Activated CD4-positive, alpha-beta memory T cell treated with anti-CD3 and anti-CD28 coated beads, Interleukin-2, amount 10 ng/mL, durations not matched to agents 7 days and 5 days (primary cell): ENCODE measurements at places on chromosomes 11 and 22. TPM values are rescaled to one million over a fixed set of nuclear protein-coding genes. Genes with fewer than 3 reads are reported as not detected.

PRR33 gene
- 0.08 TPM for total RNA-seq

- no peak for DNase-seq
Observed at GRCh38 chr11:34926101-34926830, 9.8 kb downstream of the PDHX start.

GRCh38 chr22:40768206-40768605 lies 50.9 kb downstream of the SLC25A17 start:
- no peak for DNase-seq

DNA sequence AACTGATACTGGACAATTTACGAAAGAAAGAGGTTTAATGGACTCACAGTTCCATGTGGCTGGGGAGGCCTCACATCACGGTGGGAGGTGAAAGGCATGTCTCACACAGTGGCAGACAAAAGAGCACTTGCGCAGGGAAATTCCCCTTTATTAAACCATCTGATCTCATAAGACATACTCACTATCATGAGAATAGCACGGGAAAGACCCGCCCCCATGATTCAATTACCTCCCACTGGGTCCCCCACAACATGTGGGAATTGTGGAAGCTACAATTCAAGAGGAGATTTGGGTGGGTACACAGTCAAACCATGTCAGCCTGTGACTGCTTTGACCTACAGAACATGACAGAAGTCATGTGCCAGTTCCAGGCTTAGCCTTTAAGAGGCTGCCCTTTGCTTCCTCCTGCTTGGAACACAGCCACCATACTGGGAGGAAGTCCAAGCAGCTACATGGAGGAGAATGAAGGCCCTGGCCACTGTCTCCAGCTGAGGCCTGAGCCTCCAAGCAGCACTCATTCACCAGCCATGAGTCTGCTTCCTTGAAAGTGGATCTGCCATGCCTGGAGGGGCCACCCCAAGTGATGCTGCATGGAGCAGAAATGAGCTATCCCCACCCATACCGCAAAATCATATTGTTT lies 10.9 kb upstream of the GAL start:
- DNase-seq: no peak

- no peak for DNase-seq
Observed at GRCh38 chr11:6633422-6634408, 14.5 kb upstream of the TPP1 start.

DNA sequence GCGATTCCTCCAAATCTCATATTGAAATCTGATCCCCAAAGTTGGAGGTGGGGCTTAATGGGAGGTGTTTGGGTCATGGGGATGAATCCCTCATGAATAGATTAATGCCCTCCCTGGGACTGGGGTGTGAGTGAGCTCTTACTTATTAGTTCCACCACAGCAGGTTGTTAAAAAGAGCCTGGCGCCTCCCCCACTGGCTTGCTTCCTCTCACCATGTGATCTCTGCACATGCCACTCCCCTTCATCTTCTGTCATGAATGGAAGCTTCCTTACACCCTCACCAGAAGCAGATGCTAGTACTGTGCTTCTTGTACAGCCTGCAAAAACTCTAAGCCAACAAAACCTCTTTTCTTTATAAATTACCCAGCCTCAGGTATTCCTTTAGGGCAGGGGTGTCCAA lies 8.8 kb downstream of the RRAS2 start:
- no peak for DNase-seq

DNA sequence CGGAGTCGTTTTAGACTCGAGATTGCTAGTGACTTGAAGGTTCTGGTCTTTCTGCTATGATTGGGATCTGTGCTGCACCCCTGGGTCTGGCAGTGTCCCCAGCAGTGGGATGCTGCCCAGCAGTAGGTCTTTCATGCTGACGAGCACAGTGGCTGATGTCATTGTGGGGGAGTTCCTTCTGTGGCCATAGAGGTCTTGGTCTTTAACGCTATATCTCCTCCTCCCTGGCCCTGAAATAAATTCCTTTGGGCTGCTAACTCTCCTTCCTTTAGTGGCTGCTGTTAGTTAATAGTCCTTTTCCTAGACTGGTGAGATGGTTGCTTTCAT lies 136.3 kb downstream of the TEAD1 start:
- DNase-seq: no peak
